ENCODE measurements at places on chromosomes 7 and 10.

DNA sequence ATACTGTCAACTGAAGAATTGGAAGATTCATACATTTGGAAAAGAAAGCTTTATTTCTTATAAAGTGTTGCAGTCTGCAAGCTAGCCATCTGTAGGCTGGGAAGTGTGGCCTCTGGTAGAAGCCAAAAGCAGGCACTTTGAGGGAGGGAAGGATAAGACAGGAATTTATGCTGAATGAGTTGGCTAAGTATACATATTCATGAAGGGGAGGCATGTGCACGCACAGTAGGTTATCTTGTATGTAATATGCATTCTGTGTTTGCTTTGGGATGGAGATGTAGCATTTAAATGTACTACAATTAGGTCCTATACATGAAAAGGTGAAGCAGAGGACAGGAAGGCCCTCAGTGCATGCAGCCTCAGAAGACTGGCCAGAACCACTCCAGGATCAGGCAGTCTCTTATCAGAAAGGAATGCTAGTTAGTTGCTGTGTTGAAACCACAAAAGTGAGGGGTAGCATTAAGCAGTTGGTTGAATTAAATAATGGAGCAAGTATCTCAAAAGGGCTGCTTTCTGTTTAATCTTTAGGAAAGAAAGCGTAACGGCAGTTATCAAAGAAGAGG, 40.9 kb downstream of the MYO3A start:
- DNase-seq, result no peak

- no peak for DNase-seq
Measured at GRCh38 chr10:63206997-63207811, 74.1 kb downstream of the NRBF2 start.

- no peak for DNase-seq
Measured at GRCh38 chr7:34165466-34165865, 260.1 kb downstream of the BMPER start.

- DNase-seq, result no peak
Measured at GRCh38 chr10:126902157-126902556, 3.1 kb upstream of the DOCK1 start.

- no peak for DNase-seq
Measured at GRCh38 chr7:100170101-100170897, 1.9 kb upstream of the GAL3ST4 start.

DNA sequence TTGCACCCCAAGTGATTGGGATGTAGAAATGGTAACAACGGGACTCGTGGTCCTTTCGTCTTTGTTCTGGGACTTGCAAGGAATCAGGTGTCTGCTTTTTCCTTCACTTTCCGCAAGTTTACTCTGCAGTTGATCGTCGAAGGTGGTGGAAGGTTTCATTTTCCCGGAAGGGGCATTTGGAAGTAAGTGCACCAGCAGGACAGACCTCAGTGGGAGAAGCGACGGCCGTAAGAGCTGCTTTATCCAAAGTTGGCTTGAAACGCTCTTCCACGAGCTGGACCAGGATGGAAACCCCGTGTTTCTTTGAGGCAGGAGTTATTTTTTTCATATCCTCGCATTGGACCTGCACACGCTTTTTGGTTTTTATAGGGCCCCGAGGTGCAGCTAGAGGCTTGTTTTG, 1.2 kb downstream of the BRI3 start:
- DNase-seq, result no peak

- no peak for DNase-seq
Measured at GRCh38 chr7:155203882-155204691, 93.6 kb upstream of the INSIG1 start.

DNA sequence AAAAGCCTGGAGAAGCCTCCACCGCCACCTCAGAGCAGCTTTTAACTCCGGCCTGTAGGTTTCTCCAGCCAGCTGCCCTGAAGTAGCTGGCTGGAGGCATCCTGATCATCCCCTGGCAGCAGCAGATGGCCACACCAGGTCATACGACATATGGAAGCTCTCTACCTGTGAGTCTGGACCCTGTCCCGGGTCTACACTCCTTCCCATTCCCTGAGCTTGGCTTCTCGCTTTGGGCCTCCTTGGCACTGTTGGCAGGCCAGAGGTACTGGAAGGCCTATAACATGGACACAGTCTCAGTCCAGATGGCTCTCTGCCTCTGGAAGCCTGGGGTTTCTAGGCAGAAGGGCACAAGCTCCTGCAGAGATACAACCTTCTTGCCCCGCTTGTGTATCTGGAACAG, 43.5 kb upstream of the TRIM8 start:
- DNase-seq, result no peak

DNA sequence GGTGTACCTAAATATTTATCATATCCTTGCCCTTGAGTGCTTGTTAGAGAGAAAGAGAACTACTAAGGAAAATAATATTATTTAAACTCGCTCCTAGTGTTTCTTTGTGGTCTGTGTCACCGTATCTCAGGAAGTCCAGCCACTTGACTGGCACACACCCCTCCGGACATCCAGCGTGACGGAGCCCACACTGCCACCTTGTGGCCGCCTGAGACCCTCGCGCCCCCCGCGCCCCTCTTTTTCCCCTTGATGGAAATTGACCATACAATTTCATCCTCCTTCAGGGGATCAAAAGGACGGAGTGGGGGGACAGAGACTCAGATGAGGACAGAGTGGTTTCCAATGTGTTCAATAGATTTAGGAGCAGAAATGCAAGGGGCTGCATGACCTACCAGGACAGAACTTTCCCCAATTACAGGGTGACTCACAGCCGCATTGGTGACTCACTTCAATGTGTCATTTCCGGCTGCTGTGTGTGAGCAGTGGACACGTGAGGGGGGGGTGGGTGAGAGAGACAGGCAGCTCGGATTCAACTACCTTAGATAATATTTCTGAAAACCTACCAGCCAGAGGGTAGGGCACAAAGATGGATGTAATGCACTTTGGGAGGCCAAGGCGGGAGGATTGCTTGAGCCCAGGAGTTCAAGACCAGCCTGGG, 11.4 kb downstream of the SERPINE1 start:
- DNase-seq, result peak; percentile 10

DNA sequence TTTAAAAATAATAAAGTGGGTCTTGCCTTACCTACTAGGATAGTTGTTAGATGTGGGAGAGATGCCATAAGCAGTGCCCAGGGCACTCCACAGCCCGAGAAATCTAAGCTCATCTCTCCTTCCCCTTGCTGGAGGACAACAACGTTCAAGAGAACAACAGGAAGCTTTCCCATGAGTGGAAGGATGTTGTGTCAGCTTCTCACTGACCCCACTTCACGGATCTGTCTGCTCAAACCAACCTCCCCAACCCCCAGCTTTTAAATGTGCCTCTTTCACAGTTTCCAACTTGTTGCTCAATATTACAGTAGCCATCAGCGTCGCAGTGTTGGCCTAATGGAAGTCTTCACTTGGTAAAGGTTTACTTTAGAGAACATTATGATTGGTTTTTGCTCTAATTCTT, 72.1 kb downstream of the PTPRE start:
- no peak for DNase-seq

DNA sequence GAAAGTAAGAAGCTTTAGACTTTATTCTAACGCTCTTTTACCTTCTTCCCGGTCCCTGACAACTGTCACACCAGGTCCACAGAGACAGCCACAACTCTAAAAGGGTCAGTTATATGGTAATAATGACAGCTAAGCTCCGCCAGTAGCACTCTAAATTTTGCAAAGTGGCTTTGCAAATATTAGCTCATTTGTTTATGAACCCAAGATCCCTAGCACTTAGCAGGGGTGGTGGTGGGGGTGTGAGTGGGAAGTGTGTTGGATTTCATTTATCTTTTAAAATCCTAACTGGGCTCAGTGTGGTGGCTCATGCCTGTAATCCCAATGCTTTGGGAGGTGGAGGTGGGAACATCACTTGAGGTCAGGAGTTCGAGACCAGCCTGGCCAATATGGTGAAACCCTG, 34.8 kb upstream of the SDK1 start:
- no peak for DNase-seq

- no peak for DNase-seq
Measured at GRCh38 chr10:121085367-121085766, 234.2 kb downstream of the WDR11 start.

GRCh38 chr10:79411546-79412495, 33.6 kb downstream of the ZCCHC24 start:
- no peak for DNase-seq

GRCh38 chr10:101562231-101562630, 25.8 kb downstream of the POLL start:
- no peak for DNase-seq

GRCh38 chr7:35522697-35523096, 172.2 kb downstream of the HERPUD2 start:
- DNase-seq, result no peak

- DNase-seq, result no peak
Measured at GRCh38 chr7:111101856-111102646, 11.1 kb downstream of the LRRN3 start.

DNA sequence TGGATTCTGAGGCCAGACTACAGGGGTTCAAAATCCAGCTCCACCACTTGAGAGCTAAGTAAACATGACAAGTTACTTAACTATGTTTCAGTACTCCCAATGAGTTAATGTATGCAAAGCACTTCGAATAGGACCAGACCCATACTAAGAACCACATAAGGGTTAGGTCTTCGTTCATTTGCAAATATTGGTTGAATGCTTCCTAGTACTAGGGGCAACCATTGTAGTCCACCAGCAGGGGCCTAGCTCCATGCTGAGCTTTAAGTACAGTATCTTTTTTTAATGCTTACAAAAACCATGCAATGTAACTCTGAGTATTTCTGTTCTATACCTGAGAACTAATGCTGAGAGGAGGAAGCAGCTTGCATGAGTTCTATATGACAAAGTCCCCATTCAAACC, 80.4 kb upstream of the PDE1C start:
- DNase-seq, result no peak

DNA sequence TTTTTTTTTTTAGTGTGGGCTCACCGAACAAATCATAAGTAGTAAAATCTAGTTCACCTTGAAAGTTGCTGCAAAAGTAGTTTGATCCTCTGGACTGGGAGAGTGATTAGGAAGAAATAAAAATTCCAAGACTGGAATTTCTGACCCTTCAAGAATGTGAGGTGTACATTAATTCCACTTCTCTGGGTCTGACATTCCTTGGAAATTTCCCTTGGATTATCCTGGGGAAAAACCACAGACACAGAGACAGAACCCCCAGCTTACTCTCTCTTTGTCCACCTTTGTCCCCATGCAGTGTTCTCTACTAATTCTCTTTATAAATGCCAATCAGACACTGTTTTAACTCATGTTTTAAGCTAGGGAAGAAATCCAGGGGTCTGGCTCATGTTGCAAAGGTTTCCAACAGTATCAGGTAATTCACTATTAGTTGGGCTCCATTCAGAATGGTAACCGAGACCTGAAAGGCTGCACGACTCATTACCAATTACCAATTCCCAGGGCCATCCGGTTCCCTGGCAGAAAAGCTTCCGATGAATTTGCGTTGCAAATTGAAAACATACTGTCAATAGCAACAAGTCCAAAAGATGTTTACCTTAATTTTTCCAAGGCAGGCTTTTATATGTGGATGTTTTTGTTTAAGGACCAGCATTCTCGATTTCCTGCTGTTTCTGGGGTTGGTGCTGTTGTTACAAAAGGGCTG, 86.3 kb downstream of the BAMBI start:
- no peak for DNase-seq

GRCh38 chr7:45185028-45185863, 27.7 kb downstream of the RAMP3 start:
- DNase-seq, result no peak

DNA sequence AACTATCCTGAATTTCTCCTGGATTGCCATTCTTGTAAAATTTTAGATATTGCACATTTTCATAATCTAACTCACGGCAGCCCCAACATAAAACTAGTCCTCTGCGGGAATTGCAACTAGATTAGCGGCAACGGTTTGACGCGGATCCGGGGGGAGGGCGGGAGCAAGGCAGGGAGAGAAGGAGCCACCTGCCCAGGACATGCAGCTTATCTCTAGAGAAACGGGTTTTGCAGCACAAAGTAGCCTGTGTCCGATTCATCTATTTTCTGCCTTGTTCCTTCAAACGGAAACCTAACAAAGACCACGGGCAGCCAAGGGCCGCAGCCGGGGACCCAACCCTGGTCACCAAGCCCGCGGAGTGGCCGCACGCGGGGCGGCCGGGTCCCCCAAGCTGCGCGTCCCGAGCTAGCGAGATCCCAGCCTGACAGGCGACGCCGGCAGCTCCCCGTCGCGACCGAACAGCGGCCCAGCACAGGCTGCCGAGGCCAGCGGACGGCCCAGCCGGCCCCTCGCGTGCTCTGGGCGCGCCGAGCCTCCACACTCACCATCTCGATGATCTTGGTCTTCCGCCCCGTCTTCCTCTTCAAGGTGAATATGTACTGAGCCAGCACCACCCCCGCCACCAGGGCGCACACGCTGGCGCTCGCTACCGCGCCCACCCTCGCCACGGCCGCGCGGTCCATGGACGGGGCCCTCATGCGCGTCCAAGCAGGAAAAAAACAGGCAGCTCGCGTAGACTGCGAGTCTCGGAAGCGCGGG, at the start of gene NT5C3A:
Gene NT5C3A, minus strand, starts transcription at position 754 of the 759 bp plus-strand sequence. Its CDS starts 71 bp downstream, at position 683.
- DNase-seq, result peak; percentile 46

DNA sequence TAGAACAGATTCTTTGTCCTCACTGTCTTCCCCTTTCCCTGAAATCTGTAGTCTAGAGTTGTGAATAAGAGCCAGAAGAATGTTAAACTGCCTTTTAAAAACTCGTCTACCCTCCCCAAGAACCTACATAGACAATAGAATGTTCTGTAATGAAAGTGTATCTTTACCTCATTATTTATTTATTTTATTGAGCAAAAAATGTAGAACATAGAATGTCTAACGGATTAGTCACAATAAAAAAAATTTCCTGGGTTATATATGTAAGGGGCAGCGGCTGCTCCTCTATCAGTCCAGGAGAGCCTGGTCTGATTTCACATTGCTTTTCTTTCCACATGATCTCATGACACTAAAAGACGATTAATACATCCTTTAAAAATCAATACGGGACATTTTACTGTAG, 135.7 kb downstream of the SDK1 start:
- no peak for DNase-seq

- no peak for DNase-seq
Measured at GRCh38 chr7:34451923-34452322, 206.1 kb upstream of the NPSR1 start.

GRCh38 chr7:116862951-116863670, 724 bp downstream of the CAPZA2 start:
- DNase-seq, result peak; percentile 6

GRCh38 chr10:21675157-21675796, 141.2 kb downstream of the MLLT10 start:
- no peak for DNase-seq

- no peak for DNase-seq
Measured at GRCh38 chr10:45371560-45371959, 2.5 kb upstream of the ALOX5 start.

- no peak for DNase-seq
Measured at GRCh38 chr7:111499027-111499426, 63.3 kb downstream of the IMMP2L start.

Data from NCI-H1105 (cell line).